ENCODE measurements at places on chromosomes 12 and 14.
A peak's percentile ranks its signal among the peaks of the same experiment; 100 is the strongest.

DNA sequence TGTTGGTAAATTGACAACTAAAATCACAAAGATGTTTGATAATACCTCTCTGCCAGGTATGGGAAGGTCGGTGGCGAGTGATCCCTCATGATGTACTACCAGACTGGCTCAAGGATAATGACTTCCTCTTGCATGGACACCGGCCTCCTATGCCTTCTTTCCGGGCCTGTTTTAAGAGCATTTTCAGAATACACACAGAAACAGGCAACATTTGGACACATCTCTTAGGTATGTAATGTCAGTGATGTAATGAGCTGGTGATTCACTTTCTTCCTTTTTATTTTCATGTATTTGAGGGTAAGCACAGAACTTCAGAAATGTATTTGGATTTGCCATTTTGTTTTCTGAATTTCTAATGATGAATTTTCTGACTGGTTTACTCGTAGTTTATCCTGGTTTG is 42.6 kb upstream of the LRTM2 start:
- no peak for DNase-seq

GRCh38 chr14:66273261-66273832 is 212.8 kb upstream of the CCDC196 start:
- DNase-seq = no peak

- no peak for DNase-seq
Measured at GRCh38 chr14:31037709-31038221, 11.6 kb upstream of the STRN3 start.

DNA sequence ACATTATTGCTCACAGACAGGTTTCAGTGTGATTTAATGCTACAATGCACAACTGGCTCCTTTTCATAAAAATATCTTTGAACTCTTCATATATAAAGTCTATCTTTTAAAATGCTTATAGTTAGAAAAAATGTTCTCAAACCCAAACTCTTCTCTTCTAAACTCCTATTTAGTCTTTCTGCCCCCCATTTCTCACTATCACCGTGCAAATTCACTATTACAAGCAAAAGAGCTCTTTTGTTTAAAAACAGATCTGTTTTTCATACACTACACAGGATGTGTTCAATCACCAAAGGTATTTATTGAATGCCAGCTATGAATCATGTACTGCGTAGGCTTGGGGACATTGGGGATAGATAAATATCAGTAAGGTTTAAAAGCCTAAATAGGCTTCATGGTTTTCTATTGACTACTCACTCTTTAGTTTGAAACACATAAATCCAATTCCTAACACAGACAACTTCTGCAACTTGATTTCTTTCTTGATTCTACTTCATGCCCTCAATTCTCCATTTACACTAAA is 692.3 kb downstream of the C12orf50 start:
- DNase-seq = no peak

- no peak for DNase-seq
Measured at GRCh38 chr12:50914872-50915484, 37.4 kb upstream of the HIGD1C start.

- no peak for DNase-seq
Measured at GRCh38 chr12:115140981-115141655, 457.1 kb upstream of the TBX3 start.

- no peak for DNase-seq
Measured at GRCh38 chr14:104786091-104786586, 9.4 kb downstream of the AKT1 start.

GRCh38 chr12:109134186-109134917 is 18.0 kb downstream of the ACACB start:
- no peak for DNase-seq

DNA sequence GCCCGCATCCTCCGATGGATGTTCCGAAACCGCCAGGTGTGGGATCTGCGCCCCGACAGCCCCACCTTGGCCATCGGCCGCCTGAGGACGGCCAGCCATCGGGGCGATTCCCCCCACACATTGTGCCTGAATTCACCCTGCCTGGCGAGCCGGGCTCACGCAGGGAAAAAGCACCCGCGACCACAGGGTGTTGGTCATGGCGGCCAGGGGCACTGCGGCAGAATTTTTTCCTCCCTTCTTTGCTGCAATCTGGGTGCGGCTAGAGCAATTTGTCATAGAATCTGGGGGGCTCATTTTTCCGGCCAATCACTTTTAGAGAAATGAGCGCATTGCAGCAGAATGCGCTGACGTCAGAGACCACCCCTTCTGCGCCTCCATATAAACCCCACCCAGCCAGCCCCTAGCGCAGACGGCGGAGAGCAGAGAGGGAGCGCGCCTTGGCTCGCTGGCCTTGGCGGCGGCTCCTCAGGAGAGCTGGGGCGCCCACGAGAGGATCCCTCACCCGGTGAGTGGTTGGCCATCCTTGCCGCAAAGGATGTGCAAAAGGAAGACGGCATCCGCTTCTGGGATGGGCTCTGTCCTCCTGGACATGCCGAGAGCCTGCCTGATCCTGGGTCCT is at the start of gene MEG3:
Gene MEG3 (plus strand): TSS at position 406 of the 619 bp plus-strand sequence.
- DNase-seq = peak; percentile 66

DNA sequence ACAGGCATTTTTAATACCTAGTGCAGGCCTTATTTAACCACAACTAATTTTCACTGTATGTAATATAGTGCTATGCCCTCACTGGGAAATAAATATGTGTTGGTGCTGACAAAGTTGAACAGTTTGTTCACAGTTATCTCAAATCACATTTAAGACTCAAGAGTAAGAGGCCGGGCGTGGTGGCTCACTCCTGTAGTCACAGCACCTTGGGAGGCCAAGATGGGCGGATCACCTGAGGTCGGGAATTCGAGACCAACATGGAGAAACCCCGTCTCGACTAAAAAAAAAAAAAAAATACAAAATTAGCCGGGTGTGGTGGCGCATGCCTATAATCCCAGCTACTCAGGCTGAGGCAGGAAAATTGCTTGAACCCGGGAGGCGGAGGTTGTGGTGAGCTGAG is 22.9 kb upstream of the TEAD4 start:
- no peak for DNase-seq

GRCh38 chr14:102403028-102403427 is 40.3 kb downstream of the TECPR2 start:
- no peak for DNase-seq

- no peak for DNase-seq
Measured at GRCh38 chr14:95191445-95192199, 34.3 kb upstream of the DICER1 start.

DNA sequence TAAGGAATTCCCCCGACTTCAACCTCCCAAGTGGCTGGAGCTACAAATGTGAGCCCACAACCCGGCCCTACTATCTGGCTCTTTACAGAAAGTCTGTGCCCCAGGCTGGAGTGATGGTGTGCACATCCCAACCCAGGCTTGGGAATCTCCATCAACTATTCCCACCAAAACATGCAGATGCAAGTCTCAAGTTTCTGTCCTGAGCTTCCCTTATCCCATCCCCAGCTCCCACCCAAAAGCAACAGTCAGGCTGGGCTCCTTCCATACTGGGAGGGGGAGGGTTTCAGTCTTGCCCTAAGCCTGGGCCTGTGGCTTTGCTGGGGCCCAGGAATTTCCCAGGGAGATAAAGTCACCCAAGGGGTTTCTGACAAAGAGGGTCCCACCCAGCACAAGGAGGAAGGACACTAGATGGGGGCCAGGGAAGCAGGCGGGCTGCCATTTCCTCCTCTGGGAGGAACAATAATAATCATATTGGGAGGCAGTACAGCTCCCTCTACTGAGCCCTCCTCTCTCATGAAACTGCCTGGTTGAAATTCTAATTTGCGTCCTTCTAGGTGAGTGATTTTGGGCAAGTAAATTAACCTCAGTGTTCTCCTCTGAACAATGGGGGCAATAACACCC is 8.0 kb downstream of the SLC8B1 start:
- DNase-seq = no peak

- no peak for DNase-seq
Measured at GRCh38 chr12:109710747-109711595, 2.7 kb upstream of the FAM222A start.

DNA sequence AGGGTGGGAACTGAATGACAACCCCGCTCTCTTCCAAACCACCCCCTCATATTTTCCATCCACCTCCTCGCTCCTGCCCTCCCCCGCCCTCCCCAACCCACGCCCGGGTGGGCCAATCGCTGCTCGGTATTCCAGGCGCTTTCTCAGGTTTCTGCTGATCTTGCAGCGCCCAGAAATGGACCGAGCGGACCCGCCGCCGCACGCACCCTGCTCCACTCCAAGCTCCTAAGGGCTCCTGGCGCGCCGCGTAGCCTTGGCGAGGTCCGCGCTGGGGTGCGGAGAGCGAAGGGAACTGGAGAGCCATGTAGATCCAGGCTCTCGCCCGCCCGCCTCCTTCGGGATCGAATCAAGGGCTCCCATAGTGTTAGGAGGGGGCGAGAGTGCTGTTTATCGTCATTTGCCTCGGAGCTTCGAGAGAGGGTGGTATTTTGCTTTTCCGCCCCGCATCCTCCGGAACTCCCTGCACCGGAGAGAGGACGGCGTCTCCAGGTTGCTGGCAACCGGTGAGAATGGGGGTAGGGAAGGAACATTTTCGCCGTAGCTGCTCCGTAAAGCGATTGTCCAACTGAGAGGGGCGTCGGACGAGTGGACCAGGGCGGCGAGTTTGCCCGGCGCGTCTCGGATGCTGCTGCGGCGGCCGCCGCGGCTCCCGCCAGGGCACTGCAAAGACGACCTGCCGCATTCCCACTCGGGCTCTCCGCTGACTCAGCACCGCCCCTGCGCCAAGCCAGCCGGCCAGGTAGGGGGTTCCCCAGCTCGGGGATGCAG is at the start of gene KCNA1:
Gene KCNA1 (plus strand): TSS at position 172 of the 768 bp plus-strand sequence. CDS start 1,474 bp downstream, outside the sequence.
- DNase-seq = no peak

- DNase-seq = no peak
Measured at GRCh38 chr12:103952497-103952896, 13.2 kb upstream of the TDG start.

DNA sequence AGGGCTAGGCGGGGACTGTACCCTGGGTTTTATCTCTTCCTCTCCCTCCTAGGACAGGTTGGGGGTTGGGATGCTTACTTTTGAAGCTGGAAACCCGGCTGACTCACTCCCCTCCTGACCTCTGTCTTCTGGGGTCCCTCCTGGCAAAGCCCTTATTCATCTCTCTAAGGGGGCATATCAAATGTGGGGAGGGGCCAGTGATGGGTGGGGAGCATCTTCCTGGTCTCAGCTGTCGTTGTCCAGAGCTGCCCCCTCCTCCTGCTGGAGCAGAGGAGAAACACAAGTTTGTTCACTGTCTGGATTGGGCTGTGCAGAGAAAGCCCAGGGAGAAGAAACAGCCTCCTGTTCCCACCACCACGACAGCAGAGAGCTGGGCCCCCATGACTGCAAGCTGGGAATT is 85.8 kb downstream of the TNFAIP2 start:
- DNase-seq = no peak

- peak; percentile 54 for DNase-seq
Measured at GRCh38 chr12:122422730-122423257, 325 bp upstream of the CLIP1 start.

DNA sequence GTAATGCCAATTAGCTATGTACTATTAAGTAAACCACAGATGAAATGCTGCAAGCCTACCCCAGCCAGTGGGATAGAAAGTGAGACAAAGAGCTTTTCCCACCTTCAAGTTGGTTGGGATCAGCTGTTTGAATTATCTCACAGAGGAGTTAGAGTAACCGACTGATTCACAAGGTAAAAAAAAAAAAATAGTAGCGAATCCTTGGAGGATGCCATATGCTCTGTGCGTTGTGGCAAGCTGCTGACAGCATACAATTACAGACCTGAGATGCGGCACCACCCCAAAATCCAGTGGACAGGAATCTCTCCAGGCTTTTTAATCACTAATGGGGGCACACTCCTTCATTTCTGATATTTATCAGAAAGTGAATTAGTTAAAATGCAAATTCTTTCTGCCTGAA is 157.0 kb upstream of the RMST start:
- DNase-seq = no peak

- no peak for DNase-seq
Measured at GRCh38 chr12:41250748-41251147, 62.6 kb downstream of the PDZRN4 start.

DNA sequence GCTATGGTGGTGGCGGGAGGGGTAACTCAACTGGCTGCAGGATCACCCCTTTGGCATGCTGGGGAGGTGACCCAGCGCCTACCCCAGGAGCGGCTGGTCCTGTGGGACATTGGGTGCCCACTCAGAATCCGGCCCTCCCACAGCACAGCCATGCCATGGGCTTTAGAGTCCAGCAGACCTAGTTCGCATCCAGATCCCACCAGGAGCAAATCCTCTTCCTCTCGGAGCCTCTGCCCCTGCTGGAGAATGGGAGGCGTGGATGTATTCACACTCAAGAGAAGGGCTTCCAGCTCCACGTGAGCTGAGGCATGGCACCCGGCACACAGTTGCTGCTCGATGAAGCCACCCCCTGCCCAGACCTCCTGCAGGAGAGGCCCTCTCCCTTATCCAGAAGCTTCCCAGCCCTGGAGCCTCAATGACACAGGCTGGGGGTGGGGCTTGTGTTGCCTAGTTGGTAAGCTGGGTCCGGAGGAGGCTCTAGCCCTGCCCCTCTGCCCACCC is 17.7 kb downstream of the FAM222A start:
- no peak for DNase-seq

- no peak for DNase-seq
Measured at GRCh38 chr14:59313144-59313651, 124.7 kb downstream of the DAAM1 start.

GRCh38 chr12:31406345-31406744 is 80.4 kb upstream of the SINHCAF start:
- no peak for DNase-seq
